Lung (tissue), 17 donors: ENCODE measurements at places on chromosomes 4 and X. TPM values are rescaled to one million over a fixed set of nuclear protein-coding genes. Genes with fewer than 3 reads are reported as not detected.
A peak's percentile ranks its signal among the peaks of the same experiment; 100 is the strongest.

GRCh38 chrX:119174900-119175299 is 47.3 kb upstream of the KIAA1210 start:
- no peaks in the 10 kb centered on the region for H3K36me3 ChIP-seq
- no peak for DNase-seq
- H3K4me3 ChIP-seq: no peak overlapping the region
- no peak overlapping the region for H3K27ac ChIP-seq
- peaks cover 2% of the 10 kb centered on the region for H3K4me1 ChIP-seq
- no peaks in the 10 kb centered on the region for H3K27me3 ChIP-seq

Gene KLB
- 0.51 TPM for total RNA-seq

- no peak overlapping the region for H3K4me3 ChIP-seq
- no peaks in the 10 kb centered on the region for H3K27me3 ChIP-seq
- no peaks in the 10 kb centered on the region for H3K36me3 ChIP-seq
- peaks cover 6% of the 10 kb centered on the region for H3K4me1 ChIP-seq
Observed at GRCh38 chr4:147779451-147779850, 47.6 kb downstream of the ARHGAP10 start.

DNA sequence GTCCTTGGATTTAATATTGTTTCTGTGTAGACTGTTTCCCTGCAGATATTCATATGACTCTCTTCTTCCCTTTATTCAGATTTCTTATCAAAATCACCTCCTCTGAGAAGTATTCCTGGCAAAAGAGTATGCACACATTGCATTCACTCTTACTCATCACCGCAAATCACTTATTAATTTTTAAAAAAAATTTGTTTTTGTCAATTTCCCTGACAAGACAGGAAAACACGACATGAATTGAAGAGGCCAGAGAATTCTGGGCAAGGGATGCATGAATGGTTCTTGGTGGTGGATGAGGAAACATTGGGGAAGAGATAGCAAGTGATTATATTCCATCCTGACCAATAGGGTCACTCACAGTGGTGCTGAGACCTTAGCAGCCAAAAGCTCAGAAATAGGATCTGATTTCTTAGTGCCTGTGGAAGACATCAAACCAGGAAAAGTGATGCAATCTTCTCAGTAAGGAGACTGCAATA is 522.5 kb upstream of the AGA start:
- H3K4me1 ChIP-seq: no peaks in the 10 kb centered on the region
- no peak overlapping the region for H3K4me3 ChIP-seq
- H3K27ac ChIP-seq: no peak overlapping the region

DNA sequence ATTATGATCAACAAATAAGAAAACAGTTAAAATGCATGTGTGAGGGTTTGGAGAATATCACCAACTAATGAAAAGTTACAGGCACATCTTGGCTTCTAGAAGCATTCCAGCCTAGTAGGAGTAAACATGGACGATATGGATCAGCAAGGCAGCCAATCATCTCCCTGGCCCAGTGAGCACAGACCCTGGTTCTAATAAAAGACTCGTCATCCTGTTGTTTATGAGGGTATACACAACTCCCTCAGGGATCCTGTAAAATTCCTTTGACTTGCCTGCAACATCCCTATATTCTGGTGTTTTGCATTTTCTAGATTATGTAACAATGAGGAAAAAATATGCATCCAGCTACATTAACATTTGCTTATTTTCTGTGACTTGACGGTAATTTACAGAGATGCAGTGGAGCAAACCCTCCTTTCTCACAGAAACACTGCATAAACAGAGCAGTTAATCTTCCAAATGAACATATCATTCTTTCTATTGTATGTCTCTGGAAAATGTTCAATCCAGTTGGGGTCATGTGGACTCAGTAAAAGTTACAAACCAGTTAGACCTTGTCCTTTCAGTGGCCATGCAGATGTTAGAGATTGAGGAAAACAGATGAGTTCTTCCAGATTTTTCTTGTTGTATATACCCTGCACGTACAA is 88.9 kb upstream of the NDP start:
- no peaks in the 10 kb centered on the region for H3K4me1 ChIP-seq
- no peak overlapping the region for H3K27ac ChIP-seq
- peaks cover 8% of the 10 kb centered on the region for H3K27me3 ChIP-seq
- no peak overlapping the region for H3K4me3 ChIP-seq
- DNase-seq: no peak

Gene DOK7
- 2.7 TPM for total RNA-seq

DNA sequence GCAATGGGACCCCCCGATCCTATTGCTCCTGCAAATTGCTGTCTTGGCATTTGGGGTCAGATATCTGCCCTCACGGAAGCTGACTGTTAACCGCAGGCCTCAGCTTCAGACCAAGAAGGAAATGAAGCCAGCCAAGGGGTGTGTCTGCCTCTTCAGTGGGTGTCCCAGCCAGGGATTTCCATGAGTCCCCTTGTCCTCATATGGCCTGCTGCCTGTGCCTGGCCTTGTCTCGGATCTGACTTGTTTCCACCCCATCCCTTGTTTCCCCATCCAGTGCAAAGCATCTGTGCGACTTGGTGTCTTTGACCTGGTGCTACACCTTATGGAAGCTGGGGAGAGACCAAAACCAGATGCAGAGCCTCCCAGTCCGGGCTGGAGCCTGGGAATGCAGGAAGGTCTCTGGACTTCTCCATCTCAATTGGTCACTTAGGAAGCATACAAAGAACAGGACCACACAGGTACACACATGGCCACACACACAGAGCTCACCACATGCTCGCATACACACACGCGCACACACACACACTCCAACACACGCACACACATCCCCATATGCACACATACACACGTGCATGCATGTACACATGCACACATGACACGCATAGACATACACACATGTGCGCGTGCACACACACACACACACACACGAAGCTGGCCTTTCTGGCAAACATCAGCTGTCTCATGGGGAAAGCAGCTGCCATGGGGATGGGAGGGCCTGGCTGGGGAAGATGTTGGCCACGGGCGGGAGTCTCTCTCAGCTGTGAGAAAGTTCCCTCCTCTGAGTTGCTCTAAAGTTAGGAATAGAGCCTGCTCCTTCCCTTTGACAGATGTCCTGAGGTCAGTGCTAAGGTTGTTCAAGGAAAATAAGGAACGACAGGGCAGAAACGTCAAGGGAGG is 65.5 kb downstream of the CRMP1 start:
- DNase-seq: no peak
- no peaks in the 10 kb centered on the region for H3K36me3 ChIP-seq
- H3K27me3 ChIP-seq: no peaks in the 10 kb centered on the region

DNA sequence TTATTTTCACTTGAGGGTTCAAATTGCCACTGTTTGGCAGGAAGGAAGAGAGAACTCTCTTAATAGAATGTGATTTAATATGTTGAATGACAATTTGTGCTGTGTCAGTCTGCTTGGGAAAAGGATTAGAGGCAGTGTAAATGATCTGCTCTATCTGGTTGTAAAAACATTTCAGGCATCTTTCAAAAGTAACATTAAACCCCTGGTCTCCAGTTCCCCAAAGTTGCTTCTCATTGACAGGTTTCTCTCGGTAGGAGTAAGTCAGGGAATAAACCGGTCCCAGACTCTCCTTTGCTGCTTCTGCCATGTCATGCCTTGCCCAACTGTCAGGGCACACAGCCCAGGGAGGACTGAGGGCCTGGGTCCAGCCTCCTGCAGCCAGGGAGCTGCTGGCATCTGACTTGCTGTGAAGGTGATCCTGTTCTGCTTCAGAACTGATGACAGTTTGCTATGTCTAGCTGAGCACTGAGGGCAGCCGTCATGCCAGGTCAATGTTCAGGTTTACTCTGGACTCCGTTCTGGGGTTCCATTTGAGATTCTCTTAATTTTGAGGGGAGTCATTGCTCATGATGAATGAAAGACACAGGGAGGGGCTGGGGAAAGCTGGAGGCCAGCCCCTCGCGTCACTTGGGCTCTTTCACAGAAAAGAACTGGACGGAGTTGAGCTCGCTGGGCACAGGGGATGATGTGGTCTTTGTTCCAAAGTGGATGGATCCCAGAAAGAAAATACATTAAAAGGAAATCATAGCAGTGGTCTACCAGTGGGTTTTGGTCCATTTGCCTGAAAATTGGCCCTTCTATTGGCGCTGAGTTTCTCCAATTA is 312.4 kb downstream of the ARHGAP10 start:
- H3K36me3 ChIP-seq: peaks cover 2% of the 10 kb centered on the region
- no peak overlapping the region for H3K4me3 ChIP-seq
- peak overlapping the region; percentile 80 for H3K27ac ChIP-seq
- no peak for DNase-seq

DNA sequence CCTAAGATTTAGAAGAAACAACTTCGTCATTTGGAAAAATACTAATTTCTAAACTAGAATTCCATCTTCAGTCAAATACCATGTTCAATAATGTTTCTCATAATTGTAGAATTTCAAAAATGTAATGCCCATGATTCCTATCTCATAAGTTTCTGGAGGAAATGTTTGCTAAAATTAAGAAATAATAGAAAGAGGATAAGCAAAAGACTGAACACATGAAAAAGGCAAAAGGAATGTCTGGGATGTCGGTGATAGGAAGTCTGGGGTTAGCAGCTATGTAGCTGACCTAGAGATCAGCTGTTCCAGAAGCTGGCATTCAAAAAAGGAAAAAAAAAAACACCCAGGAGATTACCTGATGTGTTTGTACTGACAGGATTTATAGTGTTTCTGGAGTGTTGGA is 18.9 kb upstream of the PCDH10 start:
- H3K4me3 ChIP-seq: no peak overlapping the region
- no peak overlapping the region for H3K27ac ChIP-seq
- H3K36me3 ChIP-seq: no peaks in the 10 kb centered on the region
- H3K4me1 ChIP-seq: no peaks in the 10 kb centered on the region
- DNase-seq: no peak

GRCh38 chr4:6467600-6467999 is 4.8 kb downstream of the PPP2R2C start:
- no peak for DNase-seq
- H3K36me3 ChIP-seq: no peaks in the 10 kb centered on the region
- H3K4me3 ChIP-seq: no peak overlapping the region
- no peaks in the 10 kb centered on the region for H3K4me1 ChIP-seq
- H3K27me3 ChIP-seq: peaks cover 20% of the 10 kb centered on the region
- no peak overlapping the region for H3K27ac ChIP-seq

DNA sequence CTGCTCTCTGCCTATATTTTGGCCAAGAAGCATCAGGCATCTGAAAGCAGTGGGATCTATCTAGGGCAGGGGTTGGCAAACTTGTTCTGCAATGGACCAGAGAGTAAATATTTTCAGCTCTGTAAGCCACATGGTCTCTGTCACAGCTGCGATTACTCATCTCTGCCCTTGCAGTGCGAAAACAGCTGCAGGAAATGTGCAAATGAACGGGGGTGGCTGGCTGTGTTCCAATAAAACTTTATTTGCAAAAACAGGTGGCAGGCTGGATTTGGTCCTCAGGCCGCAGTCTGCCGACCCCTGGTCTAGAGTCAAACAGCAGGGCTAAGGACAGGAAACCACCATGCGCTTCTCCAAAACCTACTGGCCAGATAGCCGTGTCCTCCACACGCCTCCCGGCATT is 48.6 kb downstream of the ACOX3 start:
- H3K4me3 ChIP-seq: no peak overlapping the region
- peaks cover 28% of the 10 kb centered on the region for H3K36me3 ChIP-seq
- peak overlapping the region; percentile 20 for H3K27ac ChIP-seq
- peak; percentile 63 for DNase-seq
- H3K27me3 ChIP-seq: no peaks in the 10 kb centered on the region

Gene HTN3
- not detected for total RNA-seq

DNA sequence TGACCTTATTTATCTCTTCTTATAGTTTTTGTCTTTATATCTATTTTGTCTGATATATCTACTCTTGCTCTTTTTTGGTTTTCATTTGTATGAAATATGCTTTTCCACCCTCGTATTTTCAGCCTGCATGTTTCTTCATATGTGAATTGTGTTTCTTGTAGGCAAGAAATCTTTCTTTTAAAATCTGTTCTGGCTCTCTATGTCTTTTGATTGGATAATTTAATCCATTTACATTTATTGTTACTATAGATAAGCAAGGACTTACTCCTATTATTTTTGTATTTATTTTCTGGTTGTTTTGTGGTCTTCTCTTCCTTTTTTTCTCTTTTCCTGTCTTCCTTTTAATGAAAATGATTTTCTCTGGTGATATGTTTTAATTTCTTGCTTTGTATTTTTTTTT is 403.1 kb downstream of the DCAF12L2 start:
- H3K4me1 ChIP-seq: no peaks in the 10 kb centered on the region
- H3K4me3 ChIP-seq: no peak overlapping the region
- H3K36me3 ChIP-seq: no peaks in the 10 kb centered on the region
- no peak overlapping the region for H3K27ac ChIP-seq

GRCh38 chr4:143437937-143438336 is 75.6 kb upstream of the SMARCA5 start:
- H3K36me3 ChIP-seq: peaks cover 23% of the 10 kb centered on the region
- H3K27me3 ChIP-seq: no peaks in the 10 kb centered on the region
- no peak overlapping the region for H3K27ac ChIP-seq
- no peaks in the 10 kb centered on the region for H3K4me1 ChIP-seq
- DNase-seq: no peak
- H3K4me3 ChIP-seq: no peak overlapping the region

GRCh38 chrX:123320622-123321021 is 136.5 kb downstream of the GRIA3 start:
- H3K4me3 ChIP-seq: no peak overlapping the region
- H3K27ac ChIP-seq: no peak overlapping the region
- no peaks in the 10 kb centered on the region for H3K4me1 ChIP-seq
- no peaks in the 10 kb centered on the region for H3K27me3 ChIP-seq
- DNase-seq: no peak
- no peaks in the 10 kb centered on the region for H3K36me3 ChIP-seq

DNA sequence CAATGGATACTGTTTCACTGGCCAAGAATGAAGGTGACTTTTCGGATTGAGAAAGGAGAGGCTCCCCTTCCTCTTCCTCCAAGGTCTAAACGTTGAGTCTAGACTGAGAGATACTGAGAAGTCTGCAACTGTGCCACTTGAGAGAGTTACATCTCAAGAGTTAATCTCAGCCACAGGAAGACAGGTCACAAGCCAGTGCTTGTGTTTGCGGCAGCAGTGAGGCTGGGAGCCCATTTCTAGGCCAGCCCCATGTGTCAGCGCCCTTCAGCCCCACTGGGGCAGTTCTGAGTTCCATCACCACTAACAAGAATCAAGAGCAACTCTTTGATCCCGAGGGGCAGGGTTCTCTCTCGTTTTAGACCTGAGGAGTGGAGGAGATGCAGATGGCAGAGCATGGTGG is 7.3 kb upstream of the SEC24D start:
- DNase-seq: no peak
- H3K4me3 ChIP-seq: no peak overlapping the region
- H3K4me1 ChIP-seq: no peaks in the 10 kb centered on the region
- no peak overlapping the region for H3K27ac ChIP-seq
- H3K36me3 ChIP-seq: no peaks in the 10 kb centered on the region

Gene SOD3
- 48.9 TPM for total RNA-seq

DNA sequence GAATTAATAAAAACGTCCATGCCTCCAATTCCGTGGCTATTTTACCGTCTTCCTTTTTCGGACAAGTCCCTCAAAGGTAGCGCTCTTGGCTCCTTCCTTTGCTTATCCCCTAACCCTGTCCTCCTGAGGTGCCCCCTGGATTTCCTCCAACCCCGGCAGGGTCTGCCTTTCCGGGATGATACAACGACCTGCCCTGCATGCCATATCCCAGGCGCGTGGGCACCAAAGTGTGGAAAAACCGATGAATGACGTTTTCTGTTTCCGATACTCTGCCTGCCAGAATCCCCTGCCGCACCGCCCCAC is 706 bp upstream of the CSTF2 start:
- H3K27ac ChIP-seq: peak overlapping the region; percentile 29
- no peak for DNase-seq
- H3K4me3 ChIP-seq: peak overlapping the region; percentile 4
- H3K36me3 ChIP-seq: peaks cover 2% of the 10 kb centered on the region
- H3K27me3 ChIP-seq: peaks cover 4% of the 10 kb centered on the region

- no peak for DNase-seq
- peaks cover 2% of the 10 kb centered on the region for H3K4me1 ChIP-seq
- H3K27me3 ChIP-seq: no peaks in the 10 kb centered on the region
- H3K27ac ChIP-seq: no peak overlapping the region
- H3K36me3 ChIP-seq: no peaks in the 10 kb centered on the region
Observed at GRCh38 chr4:76717431-76717830, 180.5 kb downstream of the SOWAHB start.
